ENCODE measurements at places on chromosomes 2 and 18.
A peak's percentile ranks its signal among the peaks of the same experiment; 100 is the strongest.

- peak; percentile 39 for DNase-seq
These were observed 14.7 kb upstream of the PUM2 start for GRCh38 chr2:20365249-20365817.

- no peak for DNase-seq
These were observed 174.0 kb upstream of the PIEZO2 start for GRCh38 chr18:11323359-11323819.

DNA sequence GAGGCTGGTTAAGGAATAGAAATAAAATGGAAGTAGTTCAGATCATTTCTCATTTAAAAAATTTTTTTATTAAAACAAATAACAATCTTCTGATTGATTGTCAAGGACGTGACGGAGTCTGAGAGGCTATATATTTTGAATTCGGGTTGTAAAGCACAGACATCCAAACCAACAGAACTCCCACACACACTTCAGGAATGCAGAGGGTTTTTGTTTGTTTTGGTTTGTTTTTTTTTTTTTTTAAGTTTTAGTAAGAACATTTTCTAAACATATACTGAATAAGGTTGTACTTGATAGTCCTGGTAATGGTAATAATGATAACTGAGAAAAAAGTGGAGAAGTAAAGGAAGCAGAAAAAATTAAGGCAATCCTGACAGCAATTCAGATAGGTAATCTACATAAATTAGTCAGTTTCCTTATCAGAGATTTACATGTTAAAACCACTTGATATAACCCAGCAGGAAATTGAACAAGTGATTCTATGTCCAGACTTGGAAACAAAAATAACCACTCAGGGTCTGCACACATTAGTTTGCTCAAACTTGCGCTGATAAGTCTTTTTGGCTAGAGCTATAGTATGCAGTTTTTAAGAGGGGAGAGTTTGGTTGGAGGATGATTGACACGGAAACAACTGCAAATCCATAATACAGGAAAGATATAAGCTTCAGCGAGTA, 51.5 kb upstream of the CTAGE1 start:
- DNase-seq = no peak

DNA sequence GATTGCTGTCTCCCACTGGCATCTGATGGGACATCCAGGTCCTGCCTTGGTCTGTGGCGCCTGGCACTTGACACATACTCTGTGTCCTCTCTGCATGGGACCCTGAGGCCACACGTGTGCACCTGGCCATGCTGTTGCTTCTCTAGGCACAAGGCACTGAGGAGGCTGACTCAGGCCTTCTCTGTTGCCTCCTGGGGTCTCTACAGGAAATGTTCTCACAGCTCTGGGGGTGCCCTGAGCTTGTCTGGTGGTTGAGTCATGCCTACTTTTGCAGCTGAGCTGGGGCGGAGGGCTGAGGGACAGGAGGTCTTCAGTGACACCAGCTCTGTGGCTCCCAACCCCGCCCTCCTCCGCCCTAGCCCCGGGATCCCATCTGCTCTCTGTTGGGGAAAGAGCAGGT, 207.0 kb upstream of the HS6ST1 start:
- DNase-seq = no peak

DNA sequence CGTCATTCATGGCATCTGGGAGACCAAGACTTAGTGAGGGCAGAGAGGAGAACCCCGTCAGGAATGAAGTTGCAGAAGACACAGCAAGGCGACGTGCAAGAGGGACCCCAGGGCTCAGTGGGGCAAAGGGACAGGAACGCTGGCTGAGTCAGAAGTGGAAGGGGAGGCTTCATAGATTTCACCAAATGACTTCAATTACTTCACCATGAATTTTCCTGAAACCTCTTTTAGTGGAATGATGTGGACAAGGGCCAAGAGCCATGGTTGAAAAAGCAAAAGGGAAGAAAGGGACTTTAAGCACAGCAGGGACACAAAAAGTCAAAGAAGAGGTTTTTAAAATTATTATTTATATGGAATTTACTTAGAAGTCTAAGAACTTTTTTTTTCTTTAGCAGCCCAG, 141.6 kb upstream of the PID1 start:
- no peak for DNase-seq

- no peak for DNase-seq
These were observed 808.3 kb downstream of the NRXN1 start for GRCh38 chr2:50223643-50224042.

- DNase-seq = no peak
These were observed 66.4 kb downstream of the MRPS9 start for GRCh38 chr2:105104208-105104731.

GRCh38 chr2:143823296-143823695, 694.1 kb downstream of the ARHGAP15 start:
- DNase-seq = no peak

GRCh38 chr18:52140986-52141385, 199.0 kb upstream of the DCC start:
- DNase-seq = no peak

GRCh38 chr2:25072606-25073005, 30.7 kb downstream of the EFR3B start:
- no peak for DNase-seq

DNA sequence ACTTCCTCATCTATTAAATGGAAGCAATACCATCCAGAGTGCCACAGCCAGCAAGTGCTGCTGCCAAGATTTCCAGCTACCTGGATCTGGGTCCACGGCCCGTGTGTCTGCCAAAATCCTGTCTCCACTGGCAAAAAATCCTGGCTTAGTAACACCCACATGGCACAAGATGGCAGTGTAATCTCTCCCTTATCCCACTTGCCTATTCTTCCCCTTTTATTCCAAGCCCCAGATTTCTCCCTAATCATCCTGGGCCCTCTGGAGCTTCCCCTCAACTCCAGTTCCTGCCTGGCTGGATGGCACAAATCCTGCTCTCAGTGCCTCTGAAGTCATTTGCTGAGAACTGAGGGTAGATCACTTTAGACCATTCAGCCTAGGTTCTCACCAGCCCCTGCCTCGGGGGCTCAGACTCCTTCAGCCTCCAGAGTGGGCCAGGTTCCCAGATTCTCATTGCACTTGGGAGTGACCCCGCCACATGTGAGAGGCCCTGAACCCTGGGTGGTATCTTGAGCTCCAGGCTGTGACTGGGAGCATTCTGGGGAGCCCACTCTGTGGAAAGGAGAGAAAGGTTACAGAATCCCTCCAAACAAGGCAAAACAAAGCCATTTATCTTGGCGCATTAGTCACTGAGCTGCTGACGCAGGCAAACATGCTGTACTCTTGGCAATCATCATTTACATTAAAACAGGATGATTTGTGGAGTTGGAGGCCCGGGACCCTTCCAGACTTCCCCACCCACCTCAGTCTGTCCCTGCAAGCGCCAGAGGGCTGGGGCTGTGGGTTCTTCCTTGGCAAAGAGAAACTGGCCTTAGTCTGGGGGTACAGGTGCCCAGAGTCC, 325.8 kb downstream of the DYSF start:
- DNase-seq = no peak

DNA sequence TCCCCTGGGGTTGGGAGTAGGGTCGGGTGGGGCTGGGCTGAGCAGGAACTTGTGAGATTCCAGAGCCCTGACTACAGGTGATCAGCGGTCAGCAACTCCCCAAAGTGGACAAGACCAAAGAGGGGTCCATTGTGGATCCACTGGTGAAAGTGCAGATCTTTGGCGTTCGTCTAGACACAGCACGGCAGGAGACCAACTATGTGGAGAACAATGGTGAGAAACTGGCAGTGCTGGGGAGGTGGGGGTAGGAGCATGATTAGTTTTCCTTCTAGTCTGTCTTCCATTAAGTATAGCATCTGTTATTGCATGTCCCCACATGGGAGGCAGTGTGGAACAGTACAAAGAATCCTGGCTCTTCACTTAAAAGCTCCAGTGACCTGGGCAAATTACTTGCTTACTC, 23.7 kb downstream of the ZNF142 start:
- DNase-seq = no peak

DNA sequence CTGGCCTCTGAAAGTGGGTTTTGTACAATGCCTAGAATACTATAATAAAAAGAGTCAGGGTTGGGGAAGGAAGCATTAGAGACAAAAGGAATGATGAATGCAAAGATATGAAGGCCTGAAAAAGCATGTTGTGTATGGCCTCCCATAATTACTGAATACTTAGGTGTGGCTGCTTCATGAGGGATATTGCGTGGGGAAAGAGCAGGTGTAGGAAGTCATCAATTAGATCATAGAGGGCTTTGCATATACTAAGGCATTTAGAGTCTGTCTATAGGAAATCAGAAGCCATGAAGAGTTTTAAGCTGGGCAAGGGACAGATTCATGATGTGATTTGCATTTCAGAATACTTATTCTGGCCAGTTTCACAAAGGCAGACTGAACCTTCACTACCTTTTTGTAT, 48.2 kb downstream of the NCOA1 start:
- no peak for DNase-seq

DNA sequence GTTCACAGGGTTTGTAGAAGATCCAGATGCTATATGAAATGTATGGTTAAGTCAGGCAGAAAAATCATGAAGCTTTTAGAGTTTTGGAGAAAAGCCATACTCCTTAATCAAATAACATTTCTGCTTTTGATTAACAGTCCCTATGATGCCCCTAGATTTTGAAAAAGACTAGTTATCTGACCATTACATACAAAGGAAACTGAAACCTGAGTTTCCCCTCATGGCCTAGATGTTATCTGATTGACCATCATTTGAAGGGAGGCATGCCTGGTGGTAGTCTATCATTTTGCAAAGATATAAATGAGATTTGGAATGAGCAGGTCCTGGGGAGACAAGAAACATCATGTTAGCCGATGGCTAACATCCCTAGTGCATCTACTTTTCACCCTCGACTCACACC, 704.3 kb upstream of the FSHR start:
- DNase-seq = no peak

DNA sequence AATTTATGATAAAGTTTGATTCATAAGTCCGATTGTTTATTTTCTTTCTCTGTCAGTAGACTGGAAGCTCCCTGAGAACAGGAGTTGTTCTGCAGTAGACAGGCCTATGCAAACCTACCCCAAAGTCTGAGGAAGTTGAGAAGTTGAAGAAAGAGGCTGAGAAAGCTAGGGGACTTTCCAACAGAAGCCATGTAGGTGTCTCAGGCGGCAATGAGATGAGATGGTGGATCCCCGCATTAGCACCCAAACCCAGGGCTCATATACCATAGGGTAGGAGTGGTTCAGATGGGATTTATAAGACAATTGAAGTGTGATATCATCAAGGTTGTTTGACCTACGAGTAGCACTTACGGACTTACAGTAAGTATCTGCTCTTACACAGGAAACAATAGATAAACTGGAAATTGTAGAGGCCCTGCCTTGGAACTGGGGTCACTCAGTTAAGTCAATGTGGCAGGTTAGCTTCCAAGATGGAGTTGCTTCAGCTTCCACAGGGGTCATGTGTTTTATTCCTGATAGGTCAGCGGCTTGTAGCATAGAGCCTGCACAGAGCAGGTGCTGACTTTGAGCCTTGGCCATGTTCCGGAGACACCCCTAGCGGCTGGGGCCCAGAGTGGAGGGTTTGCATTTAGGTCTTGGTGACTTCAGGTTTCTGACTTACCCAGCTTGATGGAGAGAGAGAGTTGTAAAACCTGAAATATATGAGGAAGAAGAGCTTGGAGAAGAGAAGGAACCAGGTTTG, 2.3 kb upstream of the PSD4 start:
- DNase-seq = no peak

- no peak for DNase-seq
These were observed 287.3 kb upstream of the SETBP1 start for GRCh38 chr18:44393406-44393805.

- DNase-seq = no peak
These were observed 140.6 kb downstream of the C1D start for GRCh38 chr2:67922080-67922785.

DNA sequence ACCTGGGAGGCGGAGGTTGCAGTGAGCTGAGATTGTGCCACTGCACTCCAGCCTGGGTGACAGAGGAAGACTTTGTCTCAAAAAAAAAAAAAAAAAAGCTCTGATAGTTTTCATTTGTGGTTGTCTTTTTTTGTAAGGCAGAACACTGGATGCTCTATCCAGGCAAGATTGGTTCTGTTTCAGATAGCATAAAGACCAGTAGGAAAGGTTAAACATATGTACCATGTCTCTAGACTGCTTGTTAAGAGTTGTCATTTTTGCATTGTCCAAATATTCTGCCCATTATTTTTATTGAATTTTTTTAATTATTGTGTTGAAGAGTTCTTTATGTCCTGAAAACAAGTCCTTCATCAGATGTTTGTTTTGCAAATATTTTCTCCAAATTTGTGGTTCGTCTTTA, 60.0 kb downstream of the NCOA1 start:
- DNase-seq = no peak

- no peak for DNase-seq
These were observed 17.1 kb upstream of the MCM6 start for GRCh38 chr2:135893374-135893794.

DNA sequence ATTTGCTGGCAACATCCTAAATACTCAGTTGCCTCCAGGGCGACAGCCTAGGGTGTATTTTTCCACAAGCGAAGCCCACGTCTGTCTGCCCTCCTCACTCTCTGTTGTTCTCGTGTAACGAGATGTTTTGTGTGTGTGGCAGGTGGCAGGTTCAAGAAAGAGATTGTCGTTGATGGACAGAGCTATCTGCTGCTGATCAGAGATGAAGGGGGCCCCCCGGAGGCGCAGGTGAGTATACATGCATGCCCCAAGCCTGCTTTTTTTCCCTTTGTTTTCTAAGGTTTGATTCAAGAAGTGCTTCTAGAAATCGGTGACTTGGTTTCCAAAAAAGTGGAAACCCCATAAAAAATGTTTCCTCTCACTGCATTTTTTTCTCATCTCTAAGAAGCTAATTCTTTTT, 247.0 kb downstream of the AGAP1 start:
- DNase-seq = no peak

GRCh38 chr2:222790932-222791331, 69.9 kb upstream of the ACSL3 start:
- DNase-seq = no peak

DNA sequence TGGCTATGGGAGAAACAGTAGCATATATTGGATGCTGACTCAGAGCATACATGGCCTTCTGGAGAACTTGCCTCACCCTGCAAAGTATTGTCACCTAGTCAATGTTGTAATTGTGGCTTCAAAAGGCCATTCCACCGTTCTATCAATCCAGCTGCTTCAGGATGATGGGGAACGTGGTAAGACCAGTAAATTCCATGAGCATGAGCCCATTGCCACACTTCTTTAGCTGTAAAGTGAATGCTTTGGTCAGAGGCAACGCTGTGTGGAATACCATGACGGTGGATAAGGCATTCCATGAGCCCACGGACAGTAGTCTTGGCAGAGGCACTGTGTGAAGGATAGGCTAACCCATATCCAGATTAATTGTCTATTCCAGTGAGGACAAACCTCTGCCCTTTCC, 1300.1 kb upstream of the ACVR2A start:
- no peak for DNase-seq

All from stimulated activated CD4-positive, alpha-beta T cell treated with anti-CD3 and anti-CD28 coated beads, Interleukin-2, amount 100 ng/mL, for 48 hours (primary cell).